ENCODE measurements at places on chromosomes 13 and 19.

GRCh38 chr13:77319536-77319935 lies 7.4 kb downstream of the MYCBP2 start:
- no peak for DNase-seq

- no peak for DNase-seq
Observed at GRCh38 chr19:18231775-18232174, 5.5 kb upstream of the PDE4C start.

- DNase-seq, result no peak
Observed at GRCh38 chr19:1914826-1915341, 9.7 kb downstream of the ADAT3 start.

DNA sequence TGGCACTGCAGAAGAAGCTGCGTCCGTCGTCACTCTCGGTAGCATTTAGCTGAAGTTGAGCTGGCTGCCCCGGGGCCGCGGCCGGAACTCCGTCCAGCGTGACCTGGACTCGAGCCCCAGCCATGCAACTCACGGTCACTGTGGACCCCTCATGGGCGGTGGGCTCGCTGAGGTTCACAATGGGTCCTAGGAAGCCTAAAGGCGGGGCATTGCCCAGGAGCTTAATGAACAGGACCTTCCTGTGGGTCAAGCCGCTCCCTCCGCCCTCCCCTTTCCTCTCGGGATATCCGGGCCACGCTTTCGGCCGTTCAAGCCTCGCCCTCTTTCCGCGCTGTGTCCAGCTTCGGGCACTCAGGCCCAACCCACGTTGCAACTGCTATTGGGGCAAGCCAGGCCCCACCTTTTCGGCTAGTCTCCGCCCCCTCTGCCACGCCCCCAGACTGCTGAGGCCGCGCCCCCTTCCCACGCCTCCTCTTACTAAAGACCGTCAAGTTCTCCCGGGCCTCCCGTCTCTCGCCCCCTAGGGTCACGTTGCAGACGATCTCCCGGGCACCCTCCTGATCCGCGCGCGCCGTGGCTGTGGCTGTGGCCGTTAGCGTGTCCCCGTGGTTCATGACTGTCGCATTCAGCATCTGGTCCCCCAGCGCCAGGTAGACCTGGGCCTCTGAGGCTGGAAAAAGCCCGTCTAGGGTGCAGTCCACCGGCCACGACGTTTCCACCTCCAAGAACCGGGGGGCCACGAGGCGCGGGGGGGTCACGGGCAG lies 1.4 kb upstream of the RAVER1 start:
- DNase-seq, result peak; percentile 98

Data from EL (cell line).